Omental fat pad (tissue), 4 donors: ENCODE measurements at places on chromosomes 3 and 15. TPM values are rescaled to one million over a fixed set of nuclear protein-coding genes. Genes with fewer than 3 reads are reported as not detected.

IQGAP1 gene
- 271 TPM for total RNA-seq

FBXO40 gene
- total RNA-seq: not detected

A4GNT gene
- total RNA-seq: not detected

KLHL40 gene
- not detected for total RNA-seq

ITIH1 gene
- total RNA-seq: not detected

MRPS22 gene
- total RNA-seq: 52.2 TPM

SETD2 gene
- 43.9 TPM for total RNA-seq

SLC15A2 gene
- 1.7 TPM for total RNA-seq

CPA3 gene
- total RNA-seq: 21.5 TPM

SAMD7 gene
- total RNA-seq: not detected

TMCC1 gene
- 30.3 TPM for total RNA-seq

CNTN3 gene
- total RNA-seq: 1.6 TPM

SLC22A13 gene
- 0.94 TPM for total RNA-seq

RAD51 gene
- total RNA-seq: not detected

MORC1 gene
- not detected for total RNA-seq

RLBP1 gene
- total RNA-seq: not detected

ZNF654 gene
- total RNA-seq: 17.3 TPM

CDCP1 gene
- 30.7 TPM for total RNA-seq

ISL2 gene
- total RNA-seq: not detected

ZXDC gene
- 29.9 TPM for total RNA-seq

ISLR gene
- 57.8 TPM for total RNA-seq

CAPN3 gene
- total RNA-seq: 11.5 TPM

UBXN7 gene
- total RNA-seq: 13.2 TPM

ASB14 gene
- total RNA-seq: not detected

ACOX2 gene
- total RNA-seq: 26.8 TPM

GOLGA8O gene
- not detected for total RNA-seq

BFSP2 gene
- not detected for total RNA-seq

RYR3 gene
- 3.3 TPM for total RNA-seq

HYAL1 gene
- 16.9 TPM for total RNA-seq

FOXL2NB gene
- total RNA-seq: not detected

GOLGA6B gene
- total RNA-seq: not detected

RNU6-1 gene
- not detected for total RNA-seq

SGO1 gene
- not detected for total RNA-seq
